ENCODE measurements at places on chromosomes 13 and 19.

GRCh38 chr13:45206340-45206739 lies 5.5 kb upstream of the KCTD4 start:
- DNase-seq = no peak

DNA sequence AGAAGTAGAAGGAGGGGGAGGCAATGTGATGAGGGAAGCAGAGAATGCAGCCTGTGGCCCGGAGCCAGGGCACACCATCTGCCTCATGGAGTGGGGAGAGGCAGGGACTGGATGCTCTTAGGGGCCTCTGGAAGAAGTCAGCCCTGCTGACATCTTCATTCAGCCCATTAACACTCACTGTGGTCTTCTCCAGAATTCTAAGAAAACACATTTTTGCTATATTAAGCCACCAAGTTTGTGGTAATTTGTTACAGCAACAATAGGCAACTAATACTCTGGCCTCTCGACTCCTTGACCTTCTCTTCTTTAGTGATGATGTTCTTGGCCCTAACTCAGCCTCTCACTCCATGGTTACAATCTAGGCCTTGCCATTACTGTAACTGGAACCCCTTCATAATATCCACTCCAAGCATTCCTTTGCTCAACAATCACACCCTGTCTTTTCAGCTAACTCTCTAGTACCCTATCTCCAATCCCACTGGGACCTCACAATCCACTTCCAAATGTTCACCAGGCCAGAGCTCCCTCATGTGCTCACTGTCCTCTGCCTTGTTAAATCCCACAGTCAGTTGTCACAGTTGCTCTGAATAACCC lies 98.5 kb downstream of the MIPEP start:
- no peak for DNase-seq

DNA sequence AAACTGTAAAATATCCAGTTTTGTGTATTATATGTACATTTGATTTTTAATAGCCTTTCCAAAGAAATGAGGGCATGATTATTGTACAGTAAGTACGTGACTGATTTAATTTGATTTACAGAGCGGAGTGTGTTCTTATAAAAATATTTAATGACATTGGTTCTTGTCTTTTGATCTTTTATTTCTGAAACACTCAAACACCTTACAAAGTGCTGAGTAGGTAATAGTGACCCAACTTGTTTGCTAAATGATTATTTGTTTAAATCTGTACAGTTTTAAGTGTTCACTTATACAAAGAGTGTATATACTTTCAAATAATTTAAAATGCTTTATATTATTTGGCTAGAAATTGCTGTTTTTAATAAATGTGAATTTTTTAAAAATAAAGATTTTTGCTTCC lies 71.5 kb downstream of the COG3 start:
- no peak for DNase-seq

DNA sequence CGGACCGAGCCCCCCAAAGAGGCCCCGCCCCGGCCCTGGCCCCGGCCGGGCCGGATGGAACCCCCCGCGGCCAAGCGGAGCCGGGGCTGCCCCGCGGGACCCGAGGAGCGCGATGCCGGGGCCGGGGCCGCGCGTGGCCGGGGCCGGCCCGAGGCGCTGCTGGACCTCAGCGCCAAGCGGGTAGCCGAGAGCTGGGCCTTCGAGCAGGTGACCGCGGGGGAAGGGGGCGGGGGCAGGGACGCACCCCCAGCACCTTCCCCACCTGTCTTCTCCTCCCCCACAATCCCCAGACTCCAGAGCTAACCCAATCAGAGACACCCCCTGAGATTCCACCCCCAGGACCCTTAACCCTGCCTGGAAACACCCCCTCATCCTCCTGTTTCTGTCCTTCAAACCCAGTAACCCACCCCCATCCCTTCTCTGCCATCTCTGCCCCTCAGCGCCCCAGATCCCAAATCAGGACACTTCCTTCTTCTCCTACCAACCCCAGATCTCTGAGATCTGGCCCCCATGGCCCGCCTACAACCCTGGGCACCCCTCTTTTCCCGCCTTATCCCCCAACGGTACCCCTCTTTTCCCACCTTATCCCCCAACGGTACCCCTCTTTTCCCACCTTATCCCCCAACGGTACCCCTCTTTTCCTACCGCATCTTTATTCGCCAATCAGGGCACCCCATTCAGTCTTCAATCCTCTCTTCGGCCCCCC lies 505 bp downstream of the ZSWIM4 start:
- DNase-seq = no peak

- no peak for DNase-seq
Observed at GRCh38 chr13:106443607-106444322, 91.7 kb downstream of the EFNB2 start.

- no peak for DNase-seq
Observed at GRCh38 chr19:55486971-55487923, 989 bp upstream of the SSC5D start.

GRCh38 chr19:3295581-3295980 lies 70.8 kb upstream of the NFIC start:
- DNase-seq = no peak

GRCh38 chr13:65314008-65314407 lies 1916.1 kb downstream of the PCDH9 start:
- DNase-seq = no peak

DNA sequence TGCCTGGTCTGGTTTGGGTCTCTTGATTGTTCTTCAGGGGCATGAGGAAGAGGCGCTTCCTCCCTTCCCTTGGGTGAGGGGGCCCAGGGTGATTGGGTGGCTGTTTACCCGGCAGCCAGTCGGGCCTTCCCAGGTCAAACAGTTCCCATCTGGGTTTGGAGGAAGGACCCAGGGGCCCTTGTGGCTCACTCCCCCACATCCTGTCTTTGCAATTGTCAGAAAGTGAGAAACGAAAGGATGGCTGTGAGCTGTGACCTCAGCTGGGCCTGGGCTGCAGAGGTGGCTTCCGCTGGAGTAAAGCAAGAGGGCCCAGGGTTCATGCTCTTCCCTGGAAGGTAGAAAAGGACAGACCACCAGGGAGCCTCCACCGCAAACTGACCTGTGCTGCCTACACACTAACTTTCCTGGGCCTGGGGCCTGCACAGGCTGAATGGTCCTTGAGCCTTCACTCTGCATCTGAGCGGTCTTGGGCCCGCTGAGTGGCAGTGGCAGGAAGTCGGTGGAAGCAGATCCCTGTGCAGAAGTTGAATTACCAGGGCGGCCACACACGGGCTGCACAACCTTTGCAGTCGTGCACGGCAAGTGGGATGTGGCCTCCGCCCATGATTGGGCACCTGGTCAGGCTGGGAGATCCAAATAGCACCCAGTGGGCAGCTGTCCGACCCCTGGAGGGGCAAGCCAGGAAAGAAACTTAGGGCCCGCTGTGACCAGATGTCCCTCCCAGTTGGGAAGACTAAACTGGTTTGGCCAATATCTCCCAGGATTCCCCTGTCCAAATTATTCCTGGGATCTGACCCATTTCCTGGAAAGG lies 5.3 kb upstream of the CD79A start:
- DNase-seq = peak; percentile 85

DNA sequence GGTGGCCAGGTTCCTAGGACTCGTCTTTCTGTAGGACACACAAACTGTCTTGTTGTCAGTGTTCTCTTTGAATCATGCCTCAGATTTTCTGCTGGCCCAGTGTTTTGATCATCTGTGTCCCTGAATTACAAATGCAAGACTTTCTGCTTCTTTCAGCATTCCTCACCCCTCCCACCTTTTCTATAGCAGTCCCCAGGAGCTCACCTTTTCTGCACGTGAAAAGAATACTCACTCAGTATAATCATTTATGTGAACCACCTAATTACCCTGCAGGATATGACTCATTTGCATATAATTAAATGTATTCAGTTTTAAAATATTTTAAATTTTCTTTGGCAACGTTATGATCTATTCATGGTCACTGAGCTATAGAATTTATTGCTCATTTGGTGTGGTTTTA lies 389.2 kb downstream of the ITGBL1 start:
- DNase-seq = no peak

GRCh38 chr19:6721773-6722172 lies 1.3 kb upstream of the C3 start:
- DNase-seq = peak; percentile 23

- no peak for DNase-seq
Observed at GRCh38 chr13:108214441-108215271, 680 bp downstream of the LIG4 start.

DNA sequence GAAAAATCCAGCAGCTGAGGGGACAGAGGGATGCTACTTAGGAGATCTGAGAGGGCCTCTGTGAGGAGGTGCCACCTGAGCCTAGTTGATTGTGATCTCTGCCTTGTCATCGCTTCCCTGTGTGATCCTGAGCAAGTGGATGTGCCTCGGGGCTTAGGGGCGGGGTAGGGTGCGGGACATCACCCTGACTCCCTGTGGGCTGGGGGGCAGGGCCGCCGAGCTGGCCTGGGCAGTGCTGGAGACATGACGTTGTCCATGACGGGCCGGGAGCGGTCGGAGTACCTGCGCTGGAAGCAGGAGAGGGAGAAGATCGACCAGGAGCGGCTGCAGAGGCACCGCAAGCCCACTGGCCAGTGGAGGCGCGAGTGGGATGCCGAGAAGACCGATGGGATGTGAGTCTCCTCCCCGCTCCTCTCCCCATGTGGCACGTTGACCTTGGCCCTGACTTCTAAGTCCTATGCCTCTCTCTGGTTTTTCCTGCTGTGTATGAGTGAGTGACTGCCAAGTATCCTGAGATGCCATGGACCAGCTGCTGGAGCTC lies 8.2 kb upstream of the INAFM1 start:
- DNase-seq = no peak
